ENCODE measurements at places on chromosomes 16 and 17.
A peak's percentile ranks its signal among the peaks of the same experiment; 100 is the strongest.

GRCh38 chr16:12120217-12120981 is 143.9 kb downstream of the SNX29 start:
- no peak for DNase-seq

DNA sequence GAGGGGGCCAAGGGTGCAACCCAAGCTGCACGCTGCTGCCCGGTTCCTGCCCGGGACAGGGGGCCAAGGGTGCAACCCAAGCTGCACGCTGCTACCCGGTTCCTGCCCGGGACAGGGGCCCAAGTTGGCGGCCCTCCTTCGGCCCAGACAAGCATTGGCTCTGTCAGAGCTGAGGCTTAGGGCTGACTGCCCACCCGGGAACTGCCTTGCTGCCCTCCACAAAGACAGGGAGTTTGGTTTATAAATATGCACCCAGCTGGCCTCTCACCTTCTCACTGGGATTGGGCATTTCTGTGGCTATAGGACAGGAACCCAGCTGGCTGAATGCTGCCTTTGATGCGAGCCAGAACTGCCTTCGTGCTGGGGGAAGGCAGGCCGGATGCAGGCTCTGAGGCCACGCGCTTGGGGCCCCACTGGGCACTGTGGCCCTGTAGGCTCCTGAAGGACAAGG is 105.7 kb downstream of the IRX5 start:
- no peak for DNase-seq

- DNase-seq, result no peak
These were observed 5.1 kb upstream of the KRT16 start for GRCh38 chr17:41617698-41618097.

- DNase-seq, result no peak
These were observed 110.1 kb downstream of the ADAMTS18 start for GRCh38 chr16:77324729-77325128.

- no peak for DNase-seq
These were observed 1.0 kb downstream of the EMC8 start for GRCh38 chr16:85798283-85798776.

DNA sequence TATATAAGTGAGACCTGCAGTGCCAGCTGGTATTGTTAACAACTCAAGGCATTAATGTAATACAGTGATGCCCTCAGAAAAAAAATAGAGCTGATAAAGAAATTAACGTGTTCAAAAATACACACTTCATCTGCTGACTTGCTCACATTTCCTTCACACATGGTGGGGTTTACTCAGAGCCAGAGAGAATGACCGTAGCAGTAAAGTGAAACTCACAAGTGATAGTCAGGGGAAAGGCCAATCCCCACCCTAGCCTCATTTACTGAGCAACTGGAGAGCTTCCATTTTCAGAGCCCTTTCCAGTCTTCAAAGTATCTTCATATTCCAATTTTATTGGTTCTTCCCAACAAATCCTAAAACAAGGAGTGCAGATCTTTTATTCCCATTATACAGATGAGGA is 74.0 kb upstream of the HLF start:
- no peak for DNase-seq

- DNase-seq, result no peak
These were observed 17.3 kb downstream of the CRHR1 start for GRCh38 chr17:45801421-45801820.

DNA sequence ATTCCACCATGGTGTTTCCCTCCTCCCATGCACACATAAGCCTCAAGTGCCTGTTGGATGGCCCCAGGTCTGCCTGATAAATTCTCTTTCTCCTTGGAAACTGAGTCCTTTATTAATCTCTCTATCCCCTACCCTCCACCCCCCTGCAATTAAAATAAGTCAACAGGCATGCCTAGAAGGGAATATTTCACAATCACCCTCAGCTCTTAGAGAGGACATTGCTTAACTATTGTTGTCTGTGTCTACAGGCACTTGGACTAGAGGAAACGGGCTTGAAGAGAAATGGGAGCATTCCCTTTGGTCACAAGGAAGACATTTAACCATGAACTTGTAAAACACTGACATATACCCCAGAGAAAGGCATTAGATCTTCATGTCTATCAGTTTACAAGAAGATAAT is 39.5 kb downstream of the RCVRN start:
- DNase-seq, result no peak

DNA sequence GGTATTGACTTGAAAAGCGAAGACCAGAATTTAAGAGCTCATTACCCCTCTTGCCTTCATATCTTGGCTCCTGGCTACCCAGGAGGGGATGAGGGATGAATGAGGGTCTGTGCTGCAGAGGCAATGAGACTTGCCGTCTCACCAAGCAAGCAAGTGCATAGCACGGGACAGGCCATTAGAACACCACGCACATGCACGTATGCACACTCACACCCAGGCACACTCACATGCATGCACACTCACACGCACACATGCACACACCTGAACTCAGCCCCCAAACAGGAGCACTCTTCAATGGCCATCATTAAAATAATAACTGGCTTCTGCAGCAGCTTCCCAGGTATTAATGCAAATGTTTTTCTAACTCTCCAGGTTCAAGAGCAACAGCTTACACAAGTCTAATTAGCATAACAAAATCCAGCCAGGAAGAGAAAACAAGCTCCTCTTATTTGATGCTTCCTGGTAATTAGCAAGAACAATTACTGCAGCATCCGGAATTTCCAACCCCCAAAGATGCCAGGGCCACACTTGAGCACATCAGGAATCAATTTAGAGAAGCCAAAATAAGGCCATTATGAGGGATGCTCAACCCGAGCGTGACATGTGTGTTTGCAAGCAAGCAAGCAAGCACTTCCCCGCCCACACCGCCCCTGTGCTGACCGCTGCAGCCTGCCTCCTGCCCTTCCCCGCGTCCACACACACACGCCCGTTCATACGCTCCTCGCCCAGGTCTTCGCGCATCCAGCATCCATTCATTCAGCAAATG is 171.6 kb upstream of the TNRC6C start:
- no peak for DNase-seq

- no peak for DNase-seq
These were observed 124.3 kb upstream of the IRX5 start for GRCh38 chr16:54806378-54806777.

DNA sequence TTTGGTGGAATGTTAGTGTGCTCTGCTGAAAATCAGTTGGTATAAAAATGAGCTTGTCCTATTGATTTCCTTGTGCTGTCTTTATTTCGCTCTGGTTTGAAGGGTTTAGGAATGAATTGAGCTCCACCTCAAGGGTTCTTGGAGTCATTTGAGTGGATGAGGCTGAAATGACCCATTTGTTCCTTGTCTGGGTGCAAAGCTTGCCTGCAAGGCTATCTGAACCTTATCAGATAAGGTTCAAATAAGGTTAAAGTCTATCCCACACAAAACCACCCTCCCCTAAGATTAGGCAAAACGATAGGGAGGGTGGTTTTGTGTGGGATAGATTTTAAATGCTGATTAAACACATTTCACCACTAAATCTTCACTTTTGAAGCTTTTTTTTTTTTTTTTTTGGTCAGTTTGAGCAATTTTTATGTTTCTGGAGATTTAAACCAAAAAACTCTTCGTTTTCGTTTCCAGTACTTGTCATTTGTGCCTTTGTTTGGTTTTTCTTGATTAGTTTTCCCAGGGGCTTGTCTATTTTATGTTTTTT is 62.7 kb downstream of the ARHGAP44 start:
- no peak for DNase-seq

DNA sequence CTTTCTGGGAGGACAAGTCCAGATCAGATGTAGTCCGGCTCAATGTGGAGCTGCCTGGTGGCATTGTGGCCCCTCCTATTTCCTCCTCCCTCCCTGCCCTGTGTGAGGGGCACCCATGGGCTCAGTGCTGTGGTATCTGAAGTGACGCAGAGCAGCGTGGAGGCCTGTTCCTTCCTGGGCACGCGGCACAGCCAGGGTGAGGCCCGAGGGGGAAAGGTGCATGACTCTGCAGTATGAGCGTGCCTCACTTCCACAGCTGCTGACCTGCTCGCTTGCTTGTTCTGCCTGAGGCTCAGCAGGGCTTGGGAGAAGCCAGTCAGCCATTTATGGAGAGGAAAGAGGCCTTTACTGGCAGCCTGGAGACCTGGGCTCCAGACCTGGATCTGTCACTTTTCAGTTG is 11.7 kb downstream of the TMEM238L start:
- no peak for DNase-seq

DNA sequence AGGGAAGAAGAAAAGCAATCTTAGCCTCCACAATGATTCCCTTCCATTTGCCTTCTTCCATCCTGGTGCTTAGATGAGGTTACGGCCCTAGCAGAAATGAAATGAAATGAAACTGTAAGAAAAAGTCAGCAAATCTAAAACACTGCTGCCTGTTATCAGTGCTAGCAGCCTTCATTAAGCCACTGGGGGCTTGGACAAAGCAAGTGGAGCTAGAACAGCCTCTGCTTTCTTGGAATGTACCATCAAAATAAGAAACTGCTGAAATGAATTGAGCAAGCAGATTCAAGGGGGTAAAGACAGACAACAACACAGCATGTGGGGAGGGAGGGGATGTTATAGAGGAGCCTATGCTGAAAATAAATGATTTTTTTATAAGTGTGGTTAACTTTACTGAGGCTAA is 5.1 kb downstream of the ANKFN1 start:
- no peak for DNase-seq

DNA sequence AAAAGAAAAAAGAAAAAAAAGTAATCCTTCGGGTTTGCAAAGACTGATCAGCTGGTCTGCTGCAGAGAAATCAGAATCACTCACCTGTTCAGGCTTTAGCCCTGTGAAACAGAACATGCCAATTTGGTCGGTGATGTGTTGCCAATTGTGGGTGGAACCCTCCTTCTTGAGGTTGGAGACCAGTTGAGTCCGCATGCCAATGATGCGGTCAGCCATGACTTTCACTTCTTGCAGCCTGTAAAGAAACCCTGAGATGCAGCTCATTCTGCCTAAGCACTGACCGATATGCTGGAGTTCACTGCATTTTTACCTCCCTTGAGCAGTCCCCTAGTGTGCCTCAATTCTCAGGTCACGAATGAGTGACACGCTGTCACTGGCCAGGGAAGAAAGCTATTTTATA is 24.8 kb upstream of the SLC38A7 start:
- no peak for DNase-seq

GRCh38 chr16:79018650-79019429 is 581.7 kb downstream of the MAF start:
- no peak for DNase-seq

DNA sequence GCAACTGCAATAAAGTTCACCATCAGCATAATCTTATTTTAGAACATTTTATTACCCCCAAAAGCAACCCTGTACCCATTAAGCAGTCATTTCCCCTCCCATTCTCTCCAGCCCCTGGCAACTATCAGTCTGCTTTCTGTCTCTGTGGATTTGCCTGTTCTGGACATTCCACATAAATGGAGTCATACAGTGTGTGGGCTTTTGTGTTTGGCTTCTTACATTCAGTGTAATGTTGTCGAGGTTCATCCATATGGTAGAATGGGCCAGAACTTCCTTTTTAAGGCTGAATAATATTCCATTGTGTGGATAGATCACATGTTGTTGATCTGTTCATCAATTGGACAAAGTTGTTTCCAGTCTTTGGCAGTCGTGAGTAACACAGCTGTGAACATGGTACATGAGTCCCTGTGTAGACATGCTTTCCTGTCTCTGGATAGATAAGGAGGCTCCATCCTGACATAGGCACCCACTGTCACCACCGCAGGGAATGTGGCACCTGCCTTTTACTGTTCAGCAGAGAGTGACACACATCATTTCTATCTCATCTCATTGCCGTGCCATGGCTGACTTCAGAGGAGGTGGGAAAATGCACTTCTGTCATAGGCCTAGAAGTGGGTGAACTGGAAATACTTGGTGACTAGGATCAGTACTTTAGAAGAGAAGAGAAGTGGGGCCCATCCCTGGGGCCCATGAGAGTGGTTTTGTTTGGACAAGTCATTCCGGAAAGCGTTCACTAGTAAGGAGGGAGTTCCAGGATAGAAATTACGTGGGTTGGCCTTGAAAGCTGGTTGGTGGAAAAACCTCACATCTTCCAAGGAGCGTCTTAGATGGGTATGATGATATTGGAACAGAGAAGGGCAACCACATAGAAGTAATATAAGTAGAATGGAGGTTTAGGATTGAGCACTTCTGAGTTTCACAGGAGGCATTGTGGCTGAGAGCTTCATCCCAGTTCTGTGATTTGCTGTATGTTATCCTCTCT is 25.8 kb downstream of the EPN2 start:
- no peak for DNase-seq

DNA sequence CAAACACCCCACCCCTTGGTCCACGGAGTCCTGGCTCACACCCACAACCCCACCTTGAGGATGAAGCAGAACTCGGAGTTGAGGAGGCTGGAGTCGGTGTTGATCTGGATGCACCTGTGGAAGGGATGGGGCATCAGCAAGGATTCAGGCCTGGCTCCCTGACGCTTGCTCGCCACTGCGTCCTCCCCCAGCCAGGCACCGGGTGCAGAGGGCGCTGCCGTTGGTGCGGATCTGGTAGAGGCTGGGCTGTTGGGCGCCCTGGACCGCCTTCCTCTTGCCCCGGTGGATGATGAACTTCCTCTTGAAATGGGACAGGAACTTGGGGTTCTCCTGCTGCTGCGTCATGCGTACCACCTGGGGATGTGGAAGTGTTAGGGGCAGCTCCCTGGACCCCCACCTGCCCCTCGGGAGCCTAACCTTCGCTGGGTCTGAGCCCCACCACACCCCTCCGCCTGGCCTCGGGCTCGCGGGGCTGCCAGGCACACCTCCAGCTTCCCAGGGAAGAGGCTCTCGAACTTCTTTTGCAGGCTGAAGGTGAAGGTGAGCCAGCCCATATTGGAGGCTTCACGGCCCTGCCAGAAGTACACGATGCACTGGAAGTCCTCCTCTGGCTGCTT is 12.3 kb downstream of the FLII start:
- DNase-seq, result no peak

GRCh38 chr16:66161942-66162341 is 204.5 kb upstream of the CDH5 start:
- DNase-seq, result no peak

GRCh38 chr17:67523101-67523500 is 146.0 kb downstream of the PITPNC1 start:
- no peak for DNase-seq

GRCh38 chr17:42308446-42308845 is 20.1 kb downstream of the STAT5A start:
- DNase-seq, result no peak

- DNase-seq, result peak; percentile 44
These were observed 662 bp upstream of the TUBB3 start for GRCh38 chr16:89922477-89922883.

DNA sequence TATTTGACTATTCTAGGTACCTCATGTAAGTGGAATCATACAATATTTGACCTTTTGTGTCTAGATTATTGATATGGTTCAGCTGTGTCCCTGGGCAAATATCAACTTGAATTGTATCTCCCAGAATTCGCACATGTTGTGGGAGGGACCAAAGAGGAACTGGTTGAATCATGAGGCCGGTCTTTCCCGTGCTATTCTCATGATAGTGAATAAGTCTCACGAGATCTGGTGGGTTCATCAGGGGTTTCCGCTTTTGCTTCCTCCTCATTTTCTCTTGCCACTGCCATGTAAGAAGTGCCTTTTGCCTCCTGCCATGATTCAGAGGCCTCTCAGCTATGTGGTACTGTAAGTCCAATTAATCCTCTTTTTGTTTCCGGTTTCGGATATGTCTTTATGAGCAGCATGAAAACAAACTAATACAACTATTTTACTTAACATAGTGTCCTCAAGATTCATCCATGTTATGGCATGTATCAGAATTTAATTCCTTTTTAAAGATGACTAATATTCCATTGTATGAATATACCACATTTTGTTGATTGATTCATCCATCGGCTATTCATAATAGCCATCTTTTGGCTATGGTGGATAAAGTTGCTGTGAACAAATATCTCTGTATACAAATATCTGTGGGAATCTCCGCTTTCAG is 129.1 kb downstream of the FTO start:
- DNase-seq, result no peak

Data from NCI-H1092 (cell line).